ENCODE measurements at places on chromosomes 3 and 15.

GRCh38 chr3:142976621-142977398 lies 13.3 kb upstream of the PAQR9 start:
- peak; percentile 75 for DNase-seq

- no peak for DNase-seq
Observed at GRCh38 chr3:9141928-9142289, 107.5 kb downstream of the SRGAP3 start.

GRCh38 chr3:188446014-188446413 lies 292.1 kb downstream of the LPP start:
- no peak for DNase-seq

DNA sequence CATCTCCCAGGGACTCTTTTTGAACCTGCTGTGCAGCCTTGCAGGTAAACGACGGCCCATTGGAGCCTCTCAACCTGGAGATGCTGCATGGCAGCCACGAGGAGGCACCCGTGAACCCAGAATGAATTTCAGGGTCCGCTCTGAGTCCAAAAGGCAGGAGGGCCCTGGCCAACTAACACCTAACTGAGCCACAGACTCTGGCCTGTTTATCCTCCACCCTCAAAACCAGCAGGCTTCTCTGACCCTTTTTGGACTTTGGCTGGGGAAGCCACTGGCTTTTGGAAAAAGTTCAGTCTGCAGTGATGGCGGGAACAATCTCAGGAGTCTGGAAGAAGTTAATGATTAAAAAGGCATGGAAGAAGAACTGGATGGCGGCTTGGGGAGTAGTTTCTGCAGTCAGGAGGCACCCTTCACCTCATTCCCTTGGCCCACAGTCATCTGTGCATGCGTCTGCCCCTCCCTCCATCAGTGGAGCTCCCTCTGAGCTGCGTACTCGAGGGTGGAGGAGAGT lies 4.1 kb downstream of the PXYLP1 start:
- DNase-seq: no peak

DNA sequence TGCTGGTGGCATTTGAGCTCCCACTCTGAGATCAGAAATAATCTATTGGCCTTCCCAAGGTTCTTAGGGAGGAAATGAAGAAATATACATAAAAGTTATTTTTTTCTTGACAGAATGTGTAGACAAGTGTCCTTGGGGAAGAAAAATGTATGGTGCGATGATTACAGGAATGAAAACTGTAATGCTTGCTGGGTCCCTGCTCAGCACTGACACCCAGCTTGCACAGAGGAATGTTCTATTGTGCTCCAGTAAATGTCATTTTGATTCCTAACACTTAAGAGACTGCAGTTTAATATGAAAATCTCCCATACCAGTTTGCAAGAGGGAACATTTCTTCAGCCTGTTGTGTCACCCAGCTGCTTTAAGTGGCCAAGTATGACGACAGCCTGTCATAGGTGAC lies 271.3 kb upstream of the TPM1 start:
- DNase-seq: no peak

- no peak for DNase-seq
Observed at GRCh38 chr3:192373032-192373431, 354.3 kb downstream of the FGF12 start.

DNA sequence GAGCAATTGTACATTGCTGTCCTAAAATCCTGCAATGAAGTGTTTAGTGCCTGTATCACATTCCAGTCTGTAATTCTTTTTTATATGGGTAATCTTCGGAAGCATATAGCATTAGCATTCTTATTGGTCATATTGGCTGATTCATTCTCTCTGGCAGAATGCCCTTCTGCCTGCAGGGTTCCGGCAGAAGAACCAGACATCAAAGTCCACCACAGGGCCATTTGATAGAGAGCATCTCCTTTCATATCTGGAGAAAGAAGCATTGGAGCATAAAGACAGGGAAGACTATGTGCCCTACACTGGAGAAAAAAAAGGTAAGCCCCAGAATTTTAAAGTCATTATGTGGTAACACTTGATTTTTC lies 39.6 kb downstream of the TMOD3 start:
- DNase-seq: peak; percentile 34

DNA sequence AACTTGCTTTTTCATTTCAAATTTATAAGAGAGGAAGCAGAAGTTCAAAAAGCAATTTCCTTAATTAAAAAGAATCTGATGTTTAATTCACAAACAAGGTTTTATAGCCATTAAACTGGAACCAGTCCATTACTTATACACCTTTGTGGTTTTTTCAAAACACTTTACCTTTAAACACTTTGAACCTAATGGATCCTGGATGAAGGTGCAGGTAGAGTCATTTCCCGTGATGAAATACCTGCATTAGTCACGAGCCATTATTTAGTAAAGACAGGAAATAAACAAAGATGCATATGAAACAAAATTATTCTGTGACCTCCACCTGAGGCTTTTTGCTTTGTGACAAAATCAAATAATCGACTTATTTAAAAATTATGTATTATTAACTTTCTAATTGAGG lies 341.7 kb upstream of the UBE2E2 start:
- DNase-seq: no peak

DNA sequence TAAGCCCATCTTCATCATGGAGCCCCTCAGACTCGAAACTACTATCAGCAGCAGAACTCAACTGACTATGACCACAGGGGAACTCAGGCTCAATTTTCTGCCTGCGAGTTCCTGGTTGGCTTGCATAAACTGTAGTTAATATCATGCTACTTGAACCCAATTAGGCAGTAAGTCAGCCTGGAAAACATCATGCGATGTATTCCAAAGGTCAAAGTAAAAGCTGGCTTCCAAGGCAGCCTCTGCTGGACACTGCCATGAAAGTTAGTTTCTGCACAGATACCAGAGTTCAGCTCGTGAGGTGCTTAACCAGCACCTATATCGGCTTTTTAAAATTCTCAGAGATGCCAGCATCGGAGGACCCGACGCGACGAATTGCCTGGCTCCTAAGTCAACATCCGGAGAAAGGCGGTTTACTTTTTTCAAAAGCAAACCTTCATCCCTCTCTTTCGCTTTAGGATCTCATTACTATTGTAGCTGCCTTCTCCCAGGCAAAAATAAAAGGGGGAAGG lies 3.8 kb downstream of the ANP32A start:
- no peak for DNase-seq

- no peak for DNase-seq
Observed at GRCh38 chr3:53502737-53503136, 8.3 kb downstream of the CACNA1D start.

DNA sequence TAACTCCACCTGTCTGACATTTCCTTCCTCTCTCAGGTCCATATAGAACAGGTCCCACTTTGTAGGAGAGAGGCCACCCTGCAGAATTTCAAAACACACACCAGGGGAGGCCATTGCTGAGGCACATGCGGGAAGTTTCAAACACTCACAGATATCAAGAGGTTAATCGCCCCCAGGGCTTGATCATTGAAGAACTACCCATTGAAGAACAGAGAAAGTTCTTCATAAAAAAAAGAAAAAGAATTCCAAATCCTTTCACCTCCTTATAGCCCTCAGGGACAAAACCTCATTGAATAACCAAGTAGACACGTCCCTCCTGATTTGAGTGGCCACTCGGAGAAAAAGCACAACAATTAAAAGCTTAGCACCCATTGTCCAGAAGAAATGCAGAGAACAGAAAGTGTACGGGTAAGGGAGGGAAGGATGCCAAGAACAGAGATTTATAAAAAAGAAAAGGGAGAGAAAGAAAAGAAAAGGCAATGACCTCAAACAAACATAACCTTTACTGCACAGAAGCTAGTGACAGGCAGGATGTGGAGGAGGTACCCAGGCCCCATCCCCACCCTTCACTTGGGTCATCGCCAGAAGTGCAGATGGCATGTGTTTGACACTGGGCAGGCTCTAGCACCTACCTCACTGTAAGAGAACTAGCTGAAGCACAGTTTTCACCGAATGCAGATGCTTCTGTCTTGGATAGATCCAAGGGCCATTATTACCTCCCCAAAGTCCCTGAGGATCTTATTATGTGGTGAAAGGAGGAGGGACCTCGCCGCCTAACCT lies 112.3 kb upstream of the HES1 start:
- no peak for DNase-seq

DNA sequence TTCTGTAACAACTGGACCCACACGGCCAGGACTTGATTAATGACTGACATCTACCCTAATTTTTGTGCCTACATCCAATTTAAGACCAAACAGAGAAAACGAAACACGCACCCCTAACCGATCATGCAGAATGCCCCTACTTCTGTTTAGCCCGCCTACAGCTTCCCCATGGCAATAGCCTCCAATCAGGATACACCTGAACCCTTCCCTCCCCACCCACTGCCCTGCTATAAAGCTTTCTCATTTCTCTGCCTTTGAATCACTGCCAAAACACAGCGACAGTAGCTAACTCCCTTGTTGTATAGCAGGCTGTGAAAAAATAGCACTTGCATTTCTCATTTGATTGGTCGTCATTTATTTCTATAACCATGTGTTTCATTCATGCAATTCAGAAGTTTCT lies 45.2 kb upstream of the DPPA4 start:
- no peak for DNase-seq

DNA sequence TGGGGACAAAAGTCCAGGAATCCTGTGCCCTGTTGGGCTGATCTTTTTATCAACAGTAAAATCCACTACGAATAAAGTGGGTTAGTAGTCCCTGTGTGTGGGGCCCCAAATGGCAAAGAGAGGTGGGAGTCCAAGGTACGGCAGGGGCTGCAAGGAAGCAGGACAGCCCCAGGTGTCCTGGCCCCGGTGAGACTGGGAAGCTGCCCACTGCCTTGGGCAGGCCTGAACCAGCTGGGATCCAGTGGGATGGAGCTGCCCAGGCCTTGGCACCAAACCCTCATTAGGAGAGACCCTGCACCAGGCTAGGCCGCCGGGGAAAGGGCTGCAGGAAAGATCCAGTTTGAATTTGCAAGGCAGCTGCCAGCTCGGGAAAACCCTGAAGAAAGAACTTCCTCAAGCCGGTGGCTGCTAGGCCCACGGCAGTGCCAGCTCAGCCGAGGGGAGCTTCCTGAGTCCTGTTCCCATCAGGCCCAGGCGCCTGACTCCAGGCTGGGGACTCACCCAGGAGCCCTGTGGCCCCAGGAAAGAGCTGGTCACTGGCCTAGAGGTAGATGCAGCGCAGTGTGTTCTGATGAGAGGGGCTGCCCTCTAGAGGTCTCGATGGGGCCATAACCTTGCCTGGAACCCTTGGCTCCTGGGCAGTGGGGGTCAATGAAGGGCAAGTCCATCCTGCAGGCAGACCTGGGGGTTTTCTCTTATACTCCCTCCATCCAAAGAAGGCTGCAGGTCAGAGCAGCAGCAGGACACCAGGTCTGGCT lies 14.4 kb upstream of the GNAI2 start:
- DNase-seq: no peak

- no peak for DNase-seq
Observed at GRCh38 chr3:69893274-69893673, 106.3 kb upstream of the SAMMSON start.

- DNase-seq: no peak
Observed at GRCh38 chr15:64582202-64582601, 121.8 kb downstream of the ZNF609 start.

GRCh38 chr15:62421289-62421688 lies 256.2 kb upstream of the C2CD4B start:
- DNase-seq: no peak

- DNase-seq: no peak
Observed at GRCh38 chr15:70013656-70014313, 83.9 kb downstream of the TLE3 start.

GRCh38 chr3:161905520-161906132 lies 409.0 kb downstream of the OTOL1 start:
- no peak for DNase-seq

DNA sequence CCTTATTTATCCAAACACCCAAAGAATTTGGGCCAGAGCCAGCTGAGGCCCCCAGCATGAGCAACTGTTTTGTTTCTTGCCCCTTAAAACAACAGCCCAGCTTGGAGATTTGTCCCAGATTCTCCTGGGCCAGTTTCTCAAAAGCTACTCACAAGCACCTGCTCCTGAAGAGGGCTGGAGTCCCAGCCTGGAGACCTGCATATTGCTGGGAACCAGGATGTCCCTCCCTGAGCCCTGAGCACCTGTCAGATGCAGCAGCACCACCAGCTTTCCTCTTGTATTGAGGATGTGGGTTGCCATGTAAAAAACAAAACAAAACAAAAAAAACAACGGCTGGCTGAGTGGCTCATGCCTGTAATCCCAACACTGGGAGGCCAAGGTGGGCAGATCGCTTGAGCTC lies 7.0 kb upstream of the RFT1 start:
- DNase-seq: no peak

GRCh38 chr15:60804986-60805949 lies 326.3 kb upstream of the ICE2 start:
- DNase-seq: peak; percentile 61

DNA sequence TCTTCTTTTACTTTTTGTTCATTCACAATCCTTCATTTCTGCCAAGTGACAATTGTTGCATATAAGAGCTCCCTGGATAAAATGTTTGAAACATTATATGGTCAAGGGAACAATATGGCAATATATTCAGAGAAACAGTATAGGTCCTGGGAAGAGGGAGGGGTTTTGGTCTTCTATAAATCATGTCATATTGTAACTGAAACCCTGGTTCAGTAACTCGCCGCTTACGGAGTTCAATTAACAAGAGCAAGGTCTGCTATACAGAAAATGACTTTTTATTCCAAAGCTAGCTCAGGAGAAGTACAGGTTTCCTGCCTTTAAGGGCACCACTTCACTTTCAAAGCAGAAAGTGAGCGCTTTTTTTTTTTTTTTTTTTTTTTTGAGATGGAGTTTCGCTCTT lies 522.1 kb upstream of the TGFBR2 start:
- no peak for DNase-seq

DNA sequence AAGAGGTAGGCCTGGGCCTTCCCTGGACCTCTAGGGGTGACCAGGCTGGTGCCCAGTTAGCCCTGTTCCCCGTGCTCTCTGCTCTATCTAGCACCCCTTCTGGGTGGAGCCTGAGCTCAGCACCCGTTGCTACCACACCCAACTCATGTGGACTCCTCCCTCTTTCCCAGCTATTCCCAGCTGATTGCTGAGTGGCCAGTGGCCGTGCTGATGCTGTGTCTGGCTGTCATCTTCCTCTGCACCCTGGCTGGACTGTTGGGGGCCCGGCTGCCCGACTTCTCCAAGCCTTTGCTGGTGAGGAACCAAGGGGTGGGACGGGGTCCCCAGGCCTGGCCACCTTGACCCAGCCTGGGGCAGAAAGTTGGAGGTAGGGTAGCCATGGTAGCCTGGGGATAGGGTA lies 6.2 kb downstream of the DISP2 start:
- no peak for DNase-seq

DNA sequence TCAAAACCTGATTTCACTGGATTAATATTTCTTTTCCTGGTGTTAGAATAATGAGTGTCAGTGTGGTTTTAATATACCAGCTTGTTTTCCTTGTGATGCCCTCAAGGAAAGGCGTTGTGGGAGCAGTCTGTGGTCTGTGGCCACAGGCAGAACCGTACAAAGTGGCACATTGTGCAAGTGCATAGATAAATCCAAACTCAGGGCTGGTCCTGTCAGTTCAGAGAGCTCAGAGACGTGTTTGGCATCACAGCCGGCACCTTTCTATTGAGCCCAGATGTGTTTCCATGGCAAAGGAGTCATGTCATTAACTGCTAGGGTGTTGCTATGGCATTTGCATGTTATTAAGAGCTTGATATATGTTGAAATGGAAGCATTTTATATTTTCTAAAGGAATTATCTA lies 289.9 kb upstream of the RASGRP1 start:
- peak; percentile 76 for DNase-seq

All from AG09309 (cell line).